Activated naive CD4-positive, alpha-beta T cell treated with anti-CD3 and anti-CD28 coated beads for 36 hours (primary cell): ENCODE measurements at places on chromosomes 7 and 10. TPM values are rescaled to one million over a fixed set of nuclear protein-coding genes. Genes with fewer than 3 reads are reported as not detected.

- no peak overlapping the region for H3K4me3 ChIP-seq
- DNase-seq: no peak
- no peaks in the 10 kb centered on the region for H3K27me3 ChIP-seq
- H3K4me1 ChIP-seq: no peaks in the 10 kb centered on the region
- H3K27ac ChIP-seq: no peak overlapping the region
- H3K36me3 ChIP-seq: no peaks in the 10 kb centered on the region
These were observed 96.2 kb upstream of the MEOX2 start for GRCh38 chr7:15782656-15783055.

DNA sequence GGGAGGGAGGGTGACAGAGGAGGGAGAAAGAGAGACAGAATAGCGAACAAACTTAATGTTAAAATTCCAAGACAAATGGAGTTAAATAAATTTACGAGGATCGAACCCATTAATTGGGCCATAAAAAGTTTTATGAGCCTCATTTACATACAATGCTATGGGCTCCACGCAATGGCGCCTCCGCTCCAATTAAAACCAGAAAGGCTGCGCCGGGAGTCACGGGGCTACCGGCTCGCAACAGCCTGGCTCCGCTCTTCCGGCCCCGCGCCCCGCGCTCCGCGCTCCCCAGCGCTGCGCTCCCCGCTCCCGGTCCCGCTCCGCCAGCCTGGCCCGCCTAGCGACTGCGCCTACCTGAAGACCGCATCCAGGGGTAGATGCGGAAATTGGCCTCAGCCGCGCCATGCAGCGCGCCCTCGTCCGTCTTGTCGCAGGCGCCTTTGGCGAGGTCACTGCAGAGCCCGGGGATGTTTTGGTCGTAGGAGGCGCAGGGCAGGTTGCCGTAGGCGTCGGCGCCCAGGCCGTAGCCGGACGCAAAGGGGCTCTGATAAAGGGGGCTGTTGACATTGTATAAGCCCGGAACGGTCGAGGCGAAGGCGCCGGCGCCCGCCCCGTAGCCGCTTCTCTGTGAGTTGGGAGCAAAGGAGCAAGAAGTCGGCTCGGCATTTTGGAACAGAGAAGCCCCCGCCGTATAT lies 513 bp downstream of the HOXA7 start:
- no peaks in the 10 kb centered on the region for H3K36me3 ChIP-seq
- no peak for DNase-seq
- peaks cover 88% of the 10 kb centered on the region for H3K27me3 ChIP-seq
- H3K4me3 ChIP-seq: peak overlapping the region; percentile 45

GRCh38 chr7:2019711-2020511 lies 212.8 kb downstream of the MAD1L1 start:
- peaks cover 7% of the 10 kb centered on the region for H3K36me3 ChIP-seq
- H3K27ac ChIP-seq: peak overlapping the region; percentile 61
- no peaks in the 10 kb centered on the region for H3K27me3 ChIP-seq
- peak; percentile 58 for DNase-seq
- H3K4me1 ChIP-seq: peaks cover 28% of the 10 kb centered on the region
- peak overlapping the region; percentile 24 for H3K4me3 ChIP-seq

GCK gene
- total RNA-seq: 2.1 TPM

GRCh38 chr10:49398000-49398861 lies 2.3 kb upstream of the DRGX start:
- peak; percentile 63 for DNase-seq
- H3K27me3 ChIP-seq: peaks cover 70% of the 10 kb centered on the region
- H3K36me3 ChIP-seq: no peaks in the 10 kb centered on the region
- H3K4me1 ChIP-seq: peaks cover 16% of the 10 kb centered on the region

DNA sequence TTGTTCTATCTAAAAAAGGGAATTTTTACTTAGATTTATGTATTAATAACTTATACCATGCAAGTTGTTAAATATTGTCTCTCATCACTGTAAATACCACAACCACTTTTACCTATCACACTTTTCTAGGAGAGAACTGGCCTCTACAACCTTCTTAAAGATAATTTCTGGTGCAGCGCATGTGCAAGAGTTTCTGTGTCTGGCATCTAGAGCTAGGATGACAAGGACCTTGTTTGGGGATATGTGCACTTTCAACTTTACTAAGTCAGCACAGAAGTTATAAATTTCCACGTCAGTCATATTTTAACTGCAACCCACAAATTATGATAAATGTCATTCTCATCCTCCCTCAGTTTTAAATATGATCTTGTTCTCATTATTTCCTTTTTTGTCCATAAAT lies 156.9 kb upstream of the ADCY1 start:
- H3K27me3 ChIP-seq: no peaks in the 10 kb centered on the region
- no peaks in the 10 kb centered on the region for H3K36me3 ChIP-seq
- no peak overlapping the region for H3K4me3 ChIP-seq
- DNase-seq: no peak
- H3K27ac ChIP-seq: no peak overlapping the region
- no peaks in the 10 kb centered on the region for H3K4me1 ChIP-seq

GARIN1A gene
- total RNA-seq: not detected

GRCh38 chr10:52632591-52632990 lies 140.0 kb downstream of the MBL2 start:
- H3K27me3 ChIP-seq: no peaks in the 10 kb centered on the region
- H3K36me3 ChIP-seq: no peaks in the 10 kb centered on the region
- no peaks in the 10 kb centered on the region for H3K4me1 ChIP-seq
- no peak for DNase-seq
- no peak overlapping the region for H3K4me3 ChIP-seq
- no peak overlapping the region for H3K27ac ChIP-seq

- DNase-seq: no peak
- no peak overlapping the region for H3K4me3 ChIP-seq
- H3K36me3 ChIP-seq: no peaks in the 10 kb centered on the region
These were observed 6.3 kb upstream of the AQP1 start for GRCh38 chr7:30905078-30906012.

GRCh38 chr7:97390915-97391593 lies 273.6 kb downstream of the SDHAF3 start:
- no peak for DNase-seq
- H3K27me3 ChIP-seq: no peaks in the 10 kb centered on the region
- H3K27ac ChIP-seq: no peak overlapping the region
- H3K36me3 ChIP-seq: no peaks in the 10 kb centered on the region
- H3K4me1 ChIP-seq: no peaks in the 10 kb centered on the region

GRCh38 chr7:14690075-14690474 lies 212.5 kb downstream of the DGKB start:
- no peaks in the 10 kb centered on the region for H3K4me1 ChIP-seq
- H3K4me3 ChIP-seq: no peak overlapping the region
- no peaks in the 10 kb centered on the region for H3K27me3 ChIP-seq
- H3K27ac ChIP-seq: no peak overlapping the region
- no peak for DNase-seq
- H3K36me3 ChIP-seq: no peaks in the 10 kb centered on the region

- H3K27ac ChIP-seq: no peak overlapping the region
- H3K36me3 ChIP-seq: no peaks in the 10 kb centered on the region
- no peaks in the 10 kb centered on the region for H3K27me3 ChIP-seq
- H3K4me3 ChIP-seq: no peak overlapping the region
- H3K4me1 ChIP-seq: no peaks in the 10 kb centered on the region
These were observed 101.8 kb downstream of the IQUB start for GRCh38 chr7:123432601-123433000.

- no peaks in the 10 kb centered on the region for H3K27me3 ChIP-seq
- H3K27ac ChIP-seq: no peak overlapping the region
- H3K4me1 ChIP-seq: no peaks in the 10 kb centered on the region
- no peaks in the 10 kb centered on the region for H3K36me3 ChIP-seq
- no peak for DNase-seq
These were observed 261.5 kb downstream of the MALRD1 start for GRCh38 chr10:19310066-19310465.

GPR26 gene
- not detected for total RNA-seq

IL6 gene
- total RNA-seq: 4.0 TPM

JCAD gene
- total RNA-seq: not detected

FAM25G gene
- total RNA-seq: not detected

DNA sequence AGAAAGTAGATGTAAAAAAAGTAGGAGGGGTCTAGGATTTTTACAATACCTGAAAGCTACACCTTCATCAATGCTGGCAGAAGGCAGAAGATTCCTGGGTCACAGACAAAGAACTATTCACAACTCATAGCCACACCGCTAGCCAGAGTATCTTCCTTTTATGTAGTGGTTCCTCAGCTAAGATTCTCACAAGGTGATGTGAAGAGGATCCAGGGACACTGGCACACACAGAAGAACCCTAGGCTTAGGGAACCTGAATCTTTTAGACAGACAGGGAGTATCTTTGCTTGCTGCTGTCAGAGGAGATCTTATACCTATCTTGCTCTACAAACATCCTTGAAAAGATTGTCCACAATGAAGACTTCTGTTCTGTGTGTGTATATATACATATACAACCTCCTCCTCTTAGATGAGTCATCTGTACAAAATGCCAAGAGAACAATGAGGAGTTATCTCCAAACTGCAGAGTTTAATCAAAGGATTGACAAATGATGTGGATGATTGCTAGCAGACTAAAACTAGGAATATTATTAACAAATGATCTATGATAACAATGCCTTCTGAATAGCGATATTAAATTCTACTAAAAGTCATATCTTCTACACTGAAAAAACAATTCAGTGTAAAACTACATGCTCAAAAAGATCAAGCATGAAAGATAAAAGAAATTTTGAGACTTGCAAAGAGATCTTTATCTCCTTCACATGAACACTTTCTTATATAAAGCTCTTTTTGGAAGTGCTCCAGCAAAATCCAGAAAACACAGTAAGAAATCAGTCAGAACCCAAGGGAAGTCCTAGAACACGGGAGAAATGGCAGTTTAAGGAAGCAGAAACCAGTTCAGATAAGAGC lies 409.3 kb downstream of the PARD3 start:
- H3K4me1 ChIP-seq: no peaks in the 10 kb centered on the region
- H3K27ac ChIP-seq: no peak overlapping the region

DNA sequence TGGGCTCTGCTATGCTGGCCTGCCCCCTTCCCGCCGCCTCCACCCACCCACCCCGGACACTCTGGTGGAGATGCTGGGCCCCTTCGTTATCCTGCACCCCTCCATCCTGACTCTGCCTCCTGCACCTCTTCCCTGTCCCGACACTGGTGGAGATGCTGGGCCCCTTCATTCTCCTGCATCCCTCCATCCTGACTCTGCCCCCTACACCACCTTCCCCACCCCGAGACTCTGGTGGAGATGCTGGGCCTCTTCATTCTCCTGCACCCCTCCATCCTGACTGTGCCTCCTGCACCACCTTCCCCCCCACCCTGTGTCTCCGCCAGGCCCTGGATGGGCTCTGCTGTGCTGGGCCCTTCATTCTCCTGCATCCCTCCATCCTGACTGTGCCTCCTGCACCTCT lies 15.0 kb downstream of the IDI2 start:
- no peak overlapping the region for H3K4me3 ChIP-seq
- H3K36me3 ChIP-seq: peaks cover 57% of the 10 kb centered on the region
- peaks cover 5% of the 10 kb centered on the region for H3K4me1 ChIP-seq

MYH16 gene
- total RNA-seq: not detected

GRCh38 chr7:47343061-47343455 lies 238.9 kb downstream of the TNS3 start:
- no peak overlapping the region for H3K4me3 ChIP-seq
- no peak overlapping the region for H3K27ac ChIP-seq
- DNase-seq: no peak
- H3K27me3 ChIP-seq: no peaks in the 10 kb centered on the region

- no peak overlapping the region for H3K27ac ChIP-seq
- H3K36me3 ChIP-seq: no peaks in the 10 kb centered on the region
- H3K4me1 ChIP-seq: no peaks in the 10 kb centered on the region
- H3K4me3 ChIP-seq: no peak overlapping the region
These were observed 373.7 kb upstream of the MKI67 start for GRCh38 chr10:128499956-128500355.

NPTX2 gene
- not detected for total RNA-seq

DNA sequence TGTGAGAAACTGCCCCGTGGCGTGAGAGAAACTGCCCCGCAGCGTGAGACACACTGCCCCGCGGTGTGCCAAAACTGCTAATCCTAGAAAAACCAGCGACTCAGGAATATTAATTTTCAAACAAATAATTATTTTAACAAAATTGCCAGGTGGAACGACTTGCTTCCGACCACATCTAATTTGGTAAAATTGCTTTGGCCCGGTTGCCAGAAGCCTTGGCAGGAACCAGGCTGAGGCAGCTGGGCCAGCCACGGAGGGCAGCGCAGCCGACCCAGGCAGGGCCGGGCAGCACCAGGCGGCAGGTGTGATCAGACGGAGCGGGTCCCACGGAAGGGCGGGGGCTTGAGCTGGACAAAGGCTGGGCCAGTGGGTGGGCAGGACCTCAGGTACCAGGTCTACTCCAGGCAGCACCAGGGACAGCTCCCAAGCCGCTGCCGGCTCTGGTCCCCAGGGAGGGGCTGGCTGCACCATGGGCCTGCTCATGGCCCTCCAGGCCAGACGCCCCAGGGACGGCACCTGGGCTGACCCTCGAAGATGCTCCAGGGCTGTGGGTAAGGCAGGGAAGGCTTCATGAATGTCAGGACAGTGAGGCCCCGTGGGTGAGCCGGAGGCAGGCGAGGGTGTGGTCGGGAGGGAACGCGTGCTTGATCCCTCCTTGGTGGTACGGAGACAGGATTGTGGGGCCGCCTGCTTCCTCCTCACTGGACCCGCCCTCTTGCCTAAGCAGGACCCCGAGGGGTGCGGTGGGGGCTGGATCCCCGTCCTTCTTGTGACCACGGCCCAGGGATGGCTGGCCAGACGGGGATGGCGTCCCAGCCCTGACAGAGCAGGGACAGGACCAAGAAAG lies 7.7 kb upstream of the ADGRA1 start:
- DNase-seq: no peak
- no peaks in the 10 kb centered on the region for H3K4me1 ChIP-seq
- no peaks in the 10 kb centered on the region for H3K36me3 ChIP-seq
- no peak overlapping the region for H3K27ac ChIP-seq
- no peaks in the 10 kb centered on the region for H3K27me3 ChIP-seq

DNA sequence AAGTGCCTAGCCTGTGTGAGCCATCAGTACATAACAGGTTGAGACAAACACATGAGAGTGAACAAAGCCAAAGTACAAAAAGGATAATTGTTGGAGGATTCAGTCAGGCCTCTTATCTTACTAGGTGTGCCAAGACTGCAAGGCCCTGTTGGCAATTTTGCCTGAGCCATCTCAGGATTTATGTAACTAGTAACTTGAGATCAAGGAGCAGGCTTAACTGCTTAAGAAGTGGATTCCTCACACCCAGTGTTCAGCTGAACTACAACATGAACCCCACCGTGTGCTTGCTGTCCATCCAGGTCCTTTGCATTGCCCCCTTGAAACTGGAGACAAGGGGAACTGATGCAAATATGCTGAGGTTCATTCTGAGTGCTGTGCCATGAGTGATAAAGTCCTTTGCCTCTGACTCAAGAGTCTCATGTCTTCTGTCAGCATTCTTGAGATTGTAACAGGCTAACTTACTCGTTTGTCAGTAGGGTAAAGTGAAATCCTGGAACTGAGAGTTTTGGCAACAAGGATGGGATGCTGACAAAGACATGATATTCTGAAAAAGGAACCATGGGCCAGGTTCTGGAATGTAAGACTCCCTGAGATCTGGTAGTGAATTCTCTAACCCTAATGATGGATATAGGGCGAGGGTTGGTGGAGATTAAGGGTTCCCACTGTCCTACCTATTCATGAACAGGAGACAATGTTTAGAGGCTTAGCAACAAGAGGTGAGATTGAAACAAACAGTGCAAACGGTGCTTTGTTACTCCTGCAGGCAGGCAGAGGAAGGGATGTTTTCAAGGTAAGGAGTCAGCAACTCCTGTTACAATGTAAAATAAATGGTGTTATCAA lies 44.1 kb upstream of the GATAD1 start:
- peaks cover 7% of the 10 kb centered on the region for H3K36me3 ChIP-seq
- no peaks in the 10 kb centered on the region for H3K27me3 ChIP-seq
- no peak overlapping the region for H3K27ac ChIP-seq
- H3K4me1 ChIP-seq: peaks cover 12% of the 10 kb centered on the region
